Calu3 (cell line): ENCODE measurements at places on chromosomes 3 and 15.

- DNase-seq, result no peak
Measured at GRCh38 chr3:154971341-154971740, 108.8 kb upstream of the MME start.

DNA sequence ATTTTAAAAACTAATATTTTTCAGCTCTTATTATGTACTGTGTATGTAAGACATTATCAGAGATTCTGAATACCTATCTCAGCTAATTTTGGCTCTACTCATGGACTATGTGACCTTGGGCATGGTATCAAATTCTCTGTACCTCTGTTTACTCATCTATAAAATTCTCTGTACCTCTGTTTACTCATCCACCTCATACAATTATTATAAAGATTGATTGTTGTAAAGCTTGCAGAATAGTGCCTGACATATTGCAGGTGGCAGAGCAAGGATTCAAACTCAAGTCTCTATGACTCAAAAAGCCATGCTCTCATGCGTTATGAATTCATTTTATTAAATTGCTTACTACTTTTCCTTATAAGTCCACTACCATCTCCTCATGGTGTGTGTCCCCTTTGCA is 151.9 kb upstream of the ARL6 start:
- no peak for DNase-seq

DNA sequence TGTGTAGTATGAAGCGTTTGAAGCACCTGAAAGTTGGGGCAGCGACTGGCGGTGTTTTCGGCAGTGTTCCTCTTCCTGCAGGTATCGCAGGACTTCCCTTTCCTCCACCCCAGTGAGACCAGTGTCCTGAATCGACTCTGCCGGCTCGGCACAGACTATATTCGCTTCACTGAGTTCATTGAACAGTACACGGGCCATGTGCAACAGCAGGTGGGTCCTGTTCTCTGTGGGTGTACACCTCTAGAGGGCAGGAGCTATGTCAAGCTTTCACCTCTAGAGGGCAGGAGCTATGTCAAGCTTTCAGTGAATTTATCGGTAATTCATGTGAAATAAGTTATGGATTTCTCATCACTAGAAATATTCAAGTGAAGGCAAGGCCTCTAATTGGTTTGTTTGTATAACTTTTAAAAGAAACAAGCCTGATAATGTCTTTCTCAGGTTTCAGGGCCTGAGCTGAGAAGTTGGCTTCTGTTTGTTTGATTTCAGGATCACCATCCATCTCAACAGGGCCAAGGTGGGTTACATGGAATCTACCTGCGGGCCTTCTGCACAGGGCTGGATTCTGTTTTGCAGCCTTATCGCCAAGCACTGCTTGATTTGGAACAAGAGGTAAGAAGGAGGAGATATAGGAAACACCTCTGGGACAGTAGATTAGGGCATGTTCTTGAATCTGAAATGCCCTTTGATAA is 5.3 kb downstream of the TUBGCP4 start:
- peak; percentile 8 for DNase-seq

DNA sequence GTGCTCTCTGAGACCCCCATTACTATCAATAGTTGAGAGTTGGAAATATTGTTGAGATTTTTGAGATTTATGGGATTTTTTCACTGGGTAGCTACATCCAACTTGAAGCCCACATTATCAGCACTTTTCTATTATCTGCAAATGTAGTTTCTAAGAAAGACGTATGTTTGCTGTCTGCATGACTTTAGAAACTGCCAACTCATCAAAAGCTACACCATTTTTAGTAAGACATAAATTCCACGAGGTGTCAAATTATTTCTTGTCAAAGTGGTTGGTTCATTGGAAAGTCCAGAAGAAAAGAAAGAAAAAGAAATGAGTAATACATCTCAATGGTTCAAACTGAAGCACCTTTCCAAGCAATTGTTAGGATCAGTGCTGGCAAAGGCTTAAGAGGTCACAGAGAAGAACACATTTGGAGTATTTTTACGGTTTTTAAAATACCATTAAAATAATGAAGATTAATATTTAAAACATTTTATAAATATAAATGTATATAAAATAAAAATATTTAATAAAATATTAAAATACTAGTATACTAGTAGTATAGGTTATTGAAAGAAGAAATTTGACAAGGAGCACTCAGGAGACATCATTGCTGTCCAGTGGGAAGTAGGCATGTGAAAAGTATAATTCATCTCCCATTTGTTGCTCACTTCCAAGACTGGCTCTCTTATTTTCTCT is 463.5 kb downstream of the TAFA4 start:
- no peak for DNase-seq
